ENCODE measurements at places on chromosomes 12 and 14.

DNA sequence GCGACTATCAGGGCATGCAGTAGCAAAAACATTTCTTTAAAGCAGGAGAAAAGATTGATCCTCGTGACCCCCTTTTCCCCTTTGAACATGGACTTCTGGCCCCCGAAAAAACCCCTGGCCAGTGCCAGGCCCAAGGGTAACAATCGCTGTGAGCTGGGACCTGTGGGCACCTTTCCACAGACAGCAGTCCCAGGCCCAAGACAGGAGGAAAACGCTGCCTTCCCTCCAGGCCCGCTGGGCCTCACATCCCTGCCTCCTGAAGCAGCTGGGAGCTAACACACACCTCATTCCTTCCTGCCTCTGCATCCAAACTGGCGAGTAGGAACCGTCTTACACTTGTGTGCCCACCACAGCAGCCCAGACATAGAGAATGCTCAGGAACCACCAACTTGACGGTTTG is 1.2 kb downstream of the VWF start:
- no peak for DNase-seq

- peak; percentile 17 for DNase-seq
Measured at GRCh38 chr14:49303946-49304516, 282.1 kb downstream of the RPS29 start.

DNA sequence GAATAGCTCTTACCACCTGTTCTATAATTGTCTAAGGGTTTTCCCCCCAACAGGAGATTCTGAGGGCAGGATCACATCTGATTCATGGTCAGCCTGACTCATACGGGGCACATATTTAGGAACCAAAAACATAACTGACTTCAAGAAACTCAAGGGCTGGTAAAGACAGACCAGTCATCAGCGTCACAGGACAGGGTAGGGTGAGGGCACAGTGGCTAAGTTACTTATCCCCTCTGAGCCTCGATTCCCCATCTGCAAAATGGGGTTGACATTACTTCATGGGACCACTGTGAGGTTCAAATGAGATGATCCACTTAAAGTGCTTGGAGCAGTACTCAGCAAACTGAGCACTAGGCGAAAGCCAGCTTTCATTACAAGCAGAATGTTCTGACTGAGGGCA is 606 bp downstream of the CINP start:
- no peak for DNase-seq

DNA sequence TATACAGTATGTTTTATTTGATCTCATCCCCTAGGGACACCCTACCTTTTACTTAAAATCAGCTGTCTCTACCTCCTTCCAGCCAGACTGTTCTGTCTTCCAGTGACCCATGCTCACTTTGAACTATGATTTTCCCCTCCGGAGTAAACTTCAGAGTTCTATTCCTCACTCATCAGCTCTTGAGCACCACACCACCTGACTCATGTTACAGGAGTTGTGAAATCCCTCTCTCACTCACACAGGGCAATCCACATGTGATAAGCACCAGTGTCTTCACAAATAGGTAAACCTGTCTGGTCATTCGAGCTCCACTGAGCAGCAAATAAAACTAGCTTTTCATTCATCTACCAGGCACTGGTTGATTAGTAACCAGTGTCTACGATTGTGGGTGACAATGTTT is 177.3 kb upstream of the BMP4 start:
- no peak for DNase-seq

- DNase-seq = no peak
Measured at GRCh38 chr12:116718655-116719454, 19.0 kb downstream of the SPRING1 start.

- no peak for DNase-seq
Measured at GRCh38 chr12:569091-569676, 94.1 kb downstream of the NINJ2 start.

DNA sequence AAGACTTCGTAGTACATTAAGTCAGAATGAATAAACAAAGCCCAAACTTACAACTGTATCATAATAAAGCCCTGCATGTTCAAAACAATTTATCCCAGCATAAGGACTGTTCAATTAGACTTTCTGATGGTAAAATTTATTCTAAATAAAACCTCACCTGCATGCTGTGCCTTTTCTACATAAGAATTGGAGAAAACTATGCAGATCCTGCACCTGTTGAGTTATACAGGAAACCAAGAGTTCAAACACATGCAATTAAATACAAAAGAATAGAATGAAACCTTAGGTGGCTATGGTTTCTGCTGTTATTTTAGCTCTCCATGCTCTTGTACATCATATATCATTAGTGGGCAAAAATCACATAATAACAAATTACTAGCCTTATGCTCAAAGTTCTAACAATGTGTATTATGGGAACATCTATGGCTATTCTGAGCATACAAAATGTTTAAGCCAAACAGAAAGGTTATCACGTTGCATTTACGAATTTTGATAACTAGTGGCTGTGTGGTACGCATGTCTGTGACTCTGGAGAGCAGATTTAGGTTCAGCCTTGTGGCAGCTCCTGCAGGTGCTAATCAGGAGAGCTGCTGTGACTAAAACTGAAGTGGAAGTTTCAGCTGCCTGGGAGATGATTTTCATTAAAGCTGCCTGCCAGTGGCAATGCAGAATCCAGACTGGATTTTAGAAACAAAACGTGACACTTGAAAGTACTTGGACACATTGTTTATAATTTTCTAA is 36.1 kb upstream of the LRFN5 start:
- no peak for DNase-seq

DNA sequence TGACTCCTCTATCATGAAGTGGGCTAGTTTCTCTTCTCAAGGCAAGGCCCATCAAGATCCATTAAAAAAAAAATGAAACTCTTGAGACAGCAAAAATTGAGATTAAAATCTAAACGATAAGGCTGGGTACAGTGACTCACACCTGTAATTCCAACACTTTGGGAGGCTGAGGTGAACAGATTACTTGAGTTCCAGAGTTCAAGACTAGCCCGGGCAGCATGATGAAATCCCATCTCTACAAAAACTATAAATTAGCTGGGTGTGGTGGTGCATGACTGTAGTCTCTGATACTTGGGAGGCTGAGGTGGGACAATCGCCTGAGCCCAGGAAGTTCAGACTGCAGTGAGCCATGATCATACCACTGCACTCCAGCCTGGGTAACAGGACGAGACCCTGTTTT is 226.5 kb upstream of the SOX5 start:
- DNase-seq = no peak

DNA sequence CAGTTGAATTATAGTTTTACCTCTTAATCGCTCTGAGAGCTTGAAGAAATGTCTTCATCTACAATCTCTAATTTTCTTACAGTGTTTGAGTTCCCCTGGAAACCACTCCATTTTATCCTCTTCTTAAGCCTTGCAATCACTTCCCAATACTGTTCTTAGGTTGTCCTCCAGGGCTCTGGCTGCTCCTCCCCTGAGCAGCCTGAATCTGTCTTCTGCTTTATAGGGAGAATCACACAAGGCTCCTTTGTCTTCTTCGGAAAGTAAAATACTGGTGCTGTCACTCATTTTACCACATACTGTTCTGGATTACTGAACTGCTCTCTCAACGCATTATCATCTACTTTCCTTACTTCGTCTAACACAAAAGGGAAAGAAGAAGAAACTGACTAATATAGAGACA is 133.7 kb downstream of the MDGA2 start:
- no peak for DNase-seq

DNA sequence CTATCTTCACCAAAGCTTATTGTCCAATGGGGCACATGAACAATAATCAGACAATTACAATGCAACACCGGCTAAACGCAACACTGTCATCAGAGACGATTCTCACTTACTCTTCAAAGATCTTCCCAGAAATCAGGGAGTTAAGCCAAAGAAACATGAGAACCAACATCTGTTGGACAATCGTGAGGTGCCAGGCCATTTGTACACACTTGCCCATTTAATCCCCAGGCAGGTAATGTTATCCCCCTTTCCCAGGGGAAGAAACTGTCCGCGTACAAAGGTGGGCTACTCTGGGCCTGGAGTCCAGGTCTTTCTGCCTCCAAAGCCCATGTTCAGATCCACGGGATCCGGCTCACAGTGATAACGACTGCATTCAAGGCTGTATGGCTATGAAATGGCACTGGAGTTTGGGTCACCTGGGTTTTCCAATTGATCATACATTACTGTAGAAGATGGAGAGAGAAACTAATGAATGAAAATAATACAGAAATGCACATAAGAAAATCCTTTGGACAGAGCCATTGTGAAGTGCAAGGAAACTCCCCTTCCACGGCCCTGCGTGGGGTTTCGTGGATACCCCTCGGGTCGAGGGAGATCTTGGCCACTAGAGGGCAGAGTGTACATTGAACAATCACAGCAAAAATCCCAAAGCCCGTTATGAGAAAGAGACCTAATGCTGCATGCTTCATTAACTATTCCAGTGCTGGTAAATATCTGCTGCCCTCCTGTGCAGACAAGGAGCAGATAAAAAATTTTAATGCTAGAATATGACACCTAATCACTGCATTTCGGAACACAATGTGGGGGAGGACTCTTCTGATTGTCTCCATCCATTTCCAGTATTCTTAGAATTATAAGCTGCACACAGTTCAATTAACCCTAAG is 111.4 kb downstream of the EGLN3 start:
- DNase-seq = peak; percentile 41

- DNase-seq = no peak
Measured at GRCh38 chr12:57853864-57854556, 7.5 kb upstream of the CTDSP2 start.

- DNase-seq = no peak
Measured at GRCh38 chr14:50344116-50344775, 32.1 kb downstream of the DMAC2L start.

DNA sequence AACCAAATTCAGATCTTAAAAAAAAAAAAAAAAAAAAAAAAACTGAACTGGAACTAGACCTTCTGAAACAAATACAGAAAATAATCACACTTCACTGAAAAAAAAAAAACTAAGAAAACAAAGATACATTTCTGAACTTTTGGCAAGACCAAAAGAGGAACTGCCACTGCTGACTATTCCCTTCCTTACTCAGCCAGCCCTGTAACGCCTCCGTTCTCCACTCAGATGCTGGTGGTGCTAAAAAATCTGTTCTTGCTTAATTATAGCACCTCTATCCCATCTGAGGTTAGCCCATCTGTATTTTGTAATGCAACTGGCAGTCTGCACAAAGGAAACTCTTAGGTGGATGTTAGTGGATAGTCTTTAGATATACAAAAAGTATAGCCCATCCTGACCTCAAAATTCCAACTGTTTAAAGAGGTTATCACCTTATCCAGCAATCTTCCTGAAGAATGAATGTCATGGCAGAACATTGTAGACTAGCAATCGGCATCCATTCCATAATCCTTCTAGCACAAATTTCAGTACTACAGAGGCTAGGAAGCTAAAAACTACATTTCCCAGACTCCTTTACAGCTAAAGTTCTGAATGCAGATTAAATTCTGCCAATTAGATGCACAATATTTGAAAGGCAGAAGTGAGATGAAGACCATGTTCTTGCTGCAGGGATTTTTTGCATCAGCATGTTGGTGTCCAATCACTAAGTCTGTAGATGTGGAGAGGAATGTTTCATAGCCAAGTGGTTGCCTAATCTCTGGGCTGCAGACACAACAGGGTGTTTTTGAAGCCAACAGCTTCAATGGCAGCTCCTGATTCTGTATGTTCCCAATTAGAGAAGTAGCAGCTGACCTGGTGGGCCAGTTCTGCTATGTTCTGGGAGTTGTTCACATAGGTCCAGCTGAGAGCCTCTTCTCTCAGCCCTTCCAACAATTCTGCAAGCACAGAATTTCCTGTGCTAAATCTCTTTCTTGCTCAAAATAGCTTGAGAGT is 5.7 kb downstream of the MAP3K9 start:
- no peak for DNase-seq

DNA sequence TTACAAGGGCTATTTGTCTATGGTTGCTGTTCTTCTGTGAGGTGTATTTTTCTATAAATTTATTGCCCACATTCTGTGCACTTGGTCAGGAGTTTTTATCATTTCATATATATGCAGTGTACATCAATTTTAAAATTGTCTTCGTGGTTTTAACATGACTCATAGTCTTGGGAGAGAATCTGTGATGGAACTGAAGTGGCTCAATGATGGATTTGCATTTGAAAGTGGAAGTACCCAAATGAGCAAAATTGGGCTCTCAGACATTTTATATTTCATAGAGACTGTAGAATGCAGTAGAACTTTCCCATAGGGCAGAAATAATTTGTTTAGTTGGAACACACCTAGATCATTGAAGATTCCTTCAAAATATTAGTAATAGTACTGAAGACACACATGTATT is 1.9 kb upstream of the SCFD1 start:
- no peak for DNase-seq

- DNase-seq = no peak
Measured at GRCh38 chr12:24111616-24112015, 162.1 kb upstream of the SOX5 start.

- DNase-seq = no peak
Measured at GRCh38 chr14:106209755-106210154, 683.4 kb downstream of the TMEM121 start.

- DNase-seq = no peak
Measured at GRCh38 chr12:21913823-21914222, 27.4 kb downstream of the ABCC9 start.

DNA sequence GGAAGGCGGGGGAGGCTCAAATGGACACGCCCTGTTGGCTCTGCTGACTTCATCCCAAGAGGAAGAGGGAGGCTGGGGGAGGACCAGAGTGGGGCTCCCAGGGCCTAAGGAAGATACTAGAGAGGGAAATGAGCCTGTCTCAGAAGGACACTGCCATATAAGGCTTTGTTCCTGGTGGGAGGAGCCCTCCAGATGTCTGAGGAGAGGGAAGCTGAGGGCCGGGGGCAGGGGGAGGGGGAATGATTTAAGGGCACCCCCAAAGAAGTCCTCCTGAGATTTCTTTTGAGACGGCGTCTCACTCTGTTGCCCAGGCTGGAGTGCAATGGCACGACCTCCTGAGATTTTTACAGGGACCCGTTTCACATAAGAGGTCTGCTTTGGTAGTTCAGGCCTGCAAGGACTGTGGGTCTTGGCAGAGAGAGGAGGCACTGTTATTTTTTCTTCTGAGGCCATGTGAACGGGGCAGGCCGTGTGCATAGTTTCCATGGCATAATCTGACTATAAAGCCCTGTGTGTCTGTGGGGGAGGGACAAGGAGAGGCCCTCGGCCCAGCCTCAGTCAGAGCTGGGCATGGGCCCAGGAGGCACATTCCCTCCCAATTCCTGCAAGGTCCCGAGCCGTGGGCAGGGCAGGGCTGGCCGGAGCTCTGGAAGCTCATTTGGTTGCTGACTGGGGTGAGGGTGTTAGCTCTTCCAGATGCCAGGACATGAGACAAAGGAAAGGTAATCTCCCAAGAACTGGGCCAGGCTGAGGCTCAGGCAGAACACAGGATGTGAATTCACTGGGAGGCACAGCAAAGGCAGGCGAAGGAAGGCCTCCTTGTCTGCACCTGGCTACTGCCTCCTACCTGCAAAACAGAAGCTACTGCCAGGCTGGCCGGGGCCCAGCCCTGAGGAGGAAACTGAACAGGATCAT is 22.2 kb upstream of the PLEKHG3 start:
- peak; percentile 28 for DNase-seq

DNA sequence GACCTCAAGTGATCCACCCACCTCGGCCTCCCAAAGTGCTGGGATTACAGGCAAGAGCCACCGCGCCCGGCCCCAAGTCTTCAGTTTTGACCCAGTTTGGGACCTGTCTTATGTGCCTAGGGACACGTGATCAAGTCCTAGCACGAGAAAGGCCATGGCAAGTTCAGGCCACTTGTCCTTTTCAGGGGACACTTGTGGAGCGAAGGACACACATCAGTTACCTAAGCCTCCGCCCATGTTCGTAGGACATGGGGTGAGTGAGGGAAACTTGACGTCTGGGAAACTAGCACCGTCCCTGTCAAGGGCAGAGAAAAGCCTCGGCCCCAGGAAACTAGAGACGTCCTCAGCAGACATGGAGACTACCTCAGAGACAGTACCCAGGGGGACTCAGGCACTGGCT is 60.7 kb downstream of the KDM2B start:
- DNase-seq = no peak

All from forelimb muscle (tissue), 1 donor.